ENCODE measurements at places on chromosomes 11 and 22. TPM values are rescaled to one million over a fixed set of nuclear protein-coding genes. Genes with fewer than 3 reads are reported as not detected.

DNA sequence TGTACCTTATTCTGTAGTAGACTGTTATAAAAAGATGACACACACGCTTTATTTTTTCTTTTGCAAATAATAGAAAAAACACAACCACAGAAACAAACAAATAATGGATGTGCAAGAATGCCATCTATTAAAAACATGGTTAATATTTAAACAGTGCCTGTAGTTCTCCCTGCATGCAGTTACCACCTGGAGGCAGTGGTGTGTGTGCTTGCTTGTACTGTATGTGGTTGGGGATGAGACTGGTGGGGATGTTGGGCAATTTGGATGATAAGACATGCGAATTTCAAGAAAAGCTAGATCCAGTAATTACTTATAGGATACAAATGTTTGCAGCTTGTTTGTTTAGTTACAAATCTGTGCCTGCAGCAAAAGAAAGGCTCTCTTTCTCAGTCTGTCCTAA is 3.6 kb downstream of the C11orf87 start:
- DNase-seq, result no peak

The CERK gene
- total RNA-seq, result 23.6 TPM

The MFNG gene
- total RNA-seq, result 0.27 TPM

DNA sequence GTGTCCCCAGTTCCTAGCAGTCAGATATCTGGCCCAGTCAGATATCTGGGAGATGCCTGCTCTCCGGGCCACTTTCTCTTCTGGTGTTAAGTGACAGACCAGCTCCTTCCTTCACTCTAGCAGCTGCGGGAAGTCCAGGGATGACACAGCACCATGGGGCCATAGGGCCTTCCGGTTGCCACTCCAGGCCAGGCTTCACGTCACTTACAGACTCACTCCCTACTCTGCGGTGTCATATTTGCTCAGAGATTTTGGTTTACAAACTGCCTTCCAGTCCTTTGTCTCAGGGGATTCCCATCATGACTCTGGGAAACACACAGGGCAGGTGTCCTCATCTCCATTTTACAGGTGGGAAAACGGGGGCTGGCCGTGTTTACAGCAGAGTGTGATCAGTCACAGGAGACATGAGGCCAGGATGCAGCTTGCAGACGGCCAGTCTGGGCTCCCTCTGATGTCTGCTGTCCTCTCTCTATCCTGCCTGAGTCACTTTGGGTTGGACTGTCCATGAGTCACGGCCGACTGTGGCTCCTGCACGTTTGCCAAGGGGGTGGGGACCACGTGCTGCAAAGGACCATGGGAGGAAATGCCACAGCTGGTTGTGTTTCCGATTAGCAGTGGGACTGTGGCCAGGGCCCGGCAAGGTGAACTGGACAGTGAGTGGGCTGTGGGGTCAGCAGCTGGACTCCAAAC is 8.2 kb upstream of the TBC1D22A start:
- peak; percentile 96 for DNase-seq

DNA sequence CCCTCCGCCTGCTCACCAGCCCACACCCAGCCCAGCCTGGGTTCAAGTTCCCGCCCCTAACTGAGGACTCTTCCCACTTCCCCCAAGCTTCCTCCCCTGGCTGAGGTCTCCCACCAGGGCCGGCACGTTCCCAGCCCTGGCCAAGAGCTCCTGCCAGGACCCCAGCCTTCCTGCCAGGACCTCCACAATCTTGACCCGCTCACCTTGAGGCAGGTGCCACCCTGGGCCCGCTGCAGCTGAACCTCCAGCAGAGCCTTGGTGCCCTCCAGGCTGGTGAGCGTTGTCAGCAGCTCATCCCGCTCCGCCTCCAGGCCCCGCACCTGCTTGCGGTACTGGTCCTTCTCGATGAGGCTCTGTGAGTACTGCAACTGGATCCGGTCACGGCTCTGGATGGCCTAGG is 13.2 kb downstream of the CARD10 start:
- DNase-seq, result no peak

GRCh38 chr11:134261626-134262488 is 8.5 kb downstream of the ACAD8 start:
- DNase-seq, result no peak

DNA sequence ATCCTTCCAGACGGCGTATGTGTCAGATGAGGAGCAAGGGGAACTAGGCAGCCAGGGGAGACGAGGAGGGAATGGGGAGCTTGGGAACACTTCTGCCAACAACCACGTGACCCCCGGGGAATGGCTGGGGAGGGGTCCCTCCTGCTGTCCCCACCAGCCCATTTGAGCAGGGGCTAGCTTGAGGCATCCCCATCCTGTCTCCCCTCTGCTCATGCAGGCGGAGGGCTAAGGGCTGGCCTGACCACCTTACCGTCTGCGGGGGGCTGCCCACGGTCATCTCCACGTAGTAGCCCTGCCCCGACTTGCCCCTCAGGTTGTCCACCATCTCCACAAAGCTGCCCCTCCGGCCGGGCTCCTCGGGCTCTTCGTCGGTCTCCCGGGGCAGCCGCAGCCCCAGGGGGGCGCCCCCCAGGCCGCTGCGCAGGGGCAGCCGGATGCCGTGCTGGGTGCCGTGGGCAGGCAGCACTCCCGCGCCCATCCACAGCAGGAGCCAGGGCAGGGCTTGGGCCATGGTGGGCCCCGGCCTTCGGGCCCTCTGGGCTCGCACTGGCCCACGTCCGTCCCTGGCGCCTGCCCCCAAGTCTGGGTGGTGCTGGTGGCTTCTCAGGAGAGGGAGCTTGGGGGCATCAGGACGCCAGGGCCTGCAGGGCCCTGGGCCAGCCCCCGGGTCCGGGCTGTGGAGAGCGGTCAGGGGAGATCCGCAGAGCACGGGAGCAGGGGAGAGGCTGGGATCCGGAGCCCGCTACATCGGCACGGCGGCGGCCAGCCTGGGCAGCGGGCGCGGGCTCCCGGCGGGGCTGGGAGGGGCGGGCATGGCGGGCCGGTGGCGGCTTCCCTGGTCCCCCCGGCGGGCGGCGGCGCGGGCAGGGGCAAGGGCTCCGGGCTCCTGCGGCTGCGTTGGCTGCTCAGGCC is 515 bp downstream of the BACE1 start:
- peak; percentile 18 for DNase-seq

GRCh38 chr22:31490496-31490925 is 869 bp upstream of the EIF4ENIF1 start:
- DNase-seq, result peak; percentile 52

- no peak for DNase-seq
Measured at GRCh38 chr11:130454491-130455252, 6.2 kb downstream of the ADAMTS15 start.

DNA sequence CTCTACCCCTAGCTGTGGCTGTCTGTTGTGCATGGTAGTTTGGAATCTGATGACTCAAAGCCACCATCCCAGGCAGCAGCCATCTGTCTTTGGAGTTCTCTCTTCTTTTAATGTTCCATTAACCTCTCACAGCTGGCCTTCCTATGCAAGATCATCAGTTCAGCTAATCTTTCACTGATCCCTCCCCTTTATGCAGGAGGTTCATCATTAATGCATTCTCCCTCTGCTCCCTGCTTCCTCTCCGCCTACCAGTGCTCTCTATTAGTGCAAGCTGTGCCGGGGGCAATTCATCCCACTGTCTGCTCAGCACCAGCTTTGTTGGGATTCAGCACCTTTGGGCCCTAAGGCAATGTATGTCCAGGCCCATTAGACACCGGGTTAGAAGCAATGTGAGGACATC is 413.0 kb upstream of the LRRC4C start:
- DNase-seq, result no peak

DNA sequence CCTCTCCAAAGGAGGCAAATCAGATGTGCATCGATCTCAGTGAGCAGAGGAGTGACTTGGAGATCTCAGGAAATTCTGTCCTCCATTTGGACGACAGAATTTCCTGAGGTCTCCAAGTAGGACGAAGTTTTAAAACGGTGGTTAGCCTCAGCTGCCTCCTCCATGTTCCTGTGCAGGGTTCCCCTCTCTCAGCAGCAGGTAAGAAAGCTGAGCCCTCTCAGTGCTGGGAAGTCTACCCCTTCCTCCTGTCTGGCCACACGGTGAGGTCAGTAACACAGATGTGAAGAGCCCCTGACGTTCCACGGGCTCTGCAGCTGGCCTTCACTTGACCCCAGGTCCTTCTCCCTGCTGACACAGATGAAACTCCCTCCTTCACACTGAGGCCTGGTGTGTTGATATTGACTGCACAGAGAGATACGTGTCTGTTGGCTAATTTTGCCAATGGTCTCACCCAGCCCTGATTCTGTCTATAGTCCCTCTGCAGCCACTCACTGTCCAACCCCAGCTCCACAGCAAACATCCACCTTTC is 607.4 kb upstream of the B3GAT1 start:
- no peak for DNase-seq

DNA sequence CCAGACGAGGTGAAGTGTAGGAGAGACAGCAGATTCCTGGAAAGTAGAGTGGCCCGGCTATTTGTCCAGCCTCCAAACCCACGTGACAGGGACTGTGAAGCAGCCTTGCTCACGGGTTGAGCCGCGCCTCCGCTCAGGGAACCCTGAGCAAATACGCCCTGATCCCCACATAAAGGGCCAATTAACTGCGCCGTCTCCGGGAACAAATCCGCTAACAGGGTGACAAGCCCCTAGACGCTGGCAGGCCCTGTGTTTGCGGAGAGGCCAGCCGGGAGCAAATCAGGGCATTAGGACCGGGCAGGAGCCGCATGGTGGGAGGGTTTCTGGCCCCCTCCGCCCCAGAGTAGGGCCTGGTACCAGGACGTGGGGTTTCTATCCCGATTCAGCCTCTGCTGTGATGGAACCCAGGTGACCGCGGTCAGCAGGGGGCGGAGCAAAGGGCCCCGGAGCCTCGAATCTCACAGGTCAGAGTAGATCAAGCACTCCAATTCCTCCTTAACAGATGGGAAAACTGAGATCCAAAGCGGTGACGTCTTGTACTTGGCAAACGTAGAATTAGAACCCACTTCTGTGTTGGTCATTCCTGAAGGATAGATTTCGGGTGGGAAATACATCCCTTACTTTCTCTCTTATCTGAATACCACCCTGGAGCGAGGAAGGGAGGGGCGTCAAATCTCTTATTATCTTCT is 2.0 kb upstream of the ROBO3 start:
- DNase-seq, result no peak

DNA sequence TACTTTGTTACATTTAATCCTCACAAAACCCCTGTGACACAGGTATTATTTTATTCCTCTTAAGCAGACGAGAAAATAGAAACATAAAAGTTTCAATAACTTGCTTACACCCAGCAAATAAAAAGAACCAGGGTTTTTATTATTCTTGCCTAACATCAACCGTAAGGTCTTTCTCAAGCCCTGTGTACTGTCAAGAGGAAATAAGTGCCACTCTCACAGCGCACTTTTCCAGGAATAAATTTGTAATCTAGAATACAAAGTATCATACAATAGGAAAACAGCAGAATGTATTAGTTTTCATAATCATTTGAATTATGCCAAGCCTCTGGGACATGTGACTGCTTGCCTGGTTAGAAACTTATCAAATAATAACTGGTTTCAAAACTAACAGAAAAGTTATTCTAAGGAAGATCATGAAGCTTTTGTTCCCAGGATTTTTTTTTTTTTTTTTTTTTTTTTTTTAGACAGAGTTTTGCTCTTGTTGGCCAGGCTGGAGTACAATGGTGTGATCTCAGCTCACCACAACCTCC is 7.4 kb downstream of the CCDC34 start:
- DNase-seq, result no peak

The MS4A4E gene
- not detected for total RNA-seq

DNA sequence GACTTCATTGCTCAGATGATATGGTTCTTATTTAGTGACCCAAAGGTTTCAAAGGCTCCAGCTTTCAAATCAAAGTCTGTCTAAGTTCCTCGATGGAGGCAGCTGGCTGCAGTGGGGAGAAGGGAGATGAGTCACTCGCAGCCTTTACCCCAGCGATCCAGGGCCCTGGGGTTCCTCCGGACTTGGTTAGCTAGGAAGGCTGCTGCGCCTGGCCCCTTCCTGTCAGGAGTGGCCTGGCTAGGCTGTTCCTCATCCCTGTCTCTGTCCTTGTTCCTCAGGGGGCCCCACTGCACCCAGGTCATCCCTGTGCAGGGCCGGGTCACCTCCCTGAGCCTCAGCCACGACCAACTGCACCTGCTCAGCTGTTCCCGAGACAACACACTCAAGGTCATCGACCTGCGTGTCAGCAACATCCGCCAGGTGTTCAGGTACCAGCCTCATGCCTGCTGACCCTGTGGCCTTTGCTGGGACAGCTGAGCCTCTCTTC is 13.9 kb downstream of the ATG16L2 start:
- no peak for DNase-seq

DNA sequence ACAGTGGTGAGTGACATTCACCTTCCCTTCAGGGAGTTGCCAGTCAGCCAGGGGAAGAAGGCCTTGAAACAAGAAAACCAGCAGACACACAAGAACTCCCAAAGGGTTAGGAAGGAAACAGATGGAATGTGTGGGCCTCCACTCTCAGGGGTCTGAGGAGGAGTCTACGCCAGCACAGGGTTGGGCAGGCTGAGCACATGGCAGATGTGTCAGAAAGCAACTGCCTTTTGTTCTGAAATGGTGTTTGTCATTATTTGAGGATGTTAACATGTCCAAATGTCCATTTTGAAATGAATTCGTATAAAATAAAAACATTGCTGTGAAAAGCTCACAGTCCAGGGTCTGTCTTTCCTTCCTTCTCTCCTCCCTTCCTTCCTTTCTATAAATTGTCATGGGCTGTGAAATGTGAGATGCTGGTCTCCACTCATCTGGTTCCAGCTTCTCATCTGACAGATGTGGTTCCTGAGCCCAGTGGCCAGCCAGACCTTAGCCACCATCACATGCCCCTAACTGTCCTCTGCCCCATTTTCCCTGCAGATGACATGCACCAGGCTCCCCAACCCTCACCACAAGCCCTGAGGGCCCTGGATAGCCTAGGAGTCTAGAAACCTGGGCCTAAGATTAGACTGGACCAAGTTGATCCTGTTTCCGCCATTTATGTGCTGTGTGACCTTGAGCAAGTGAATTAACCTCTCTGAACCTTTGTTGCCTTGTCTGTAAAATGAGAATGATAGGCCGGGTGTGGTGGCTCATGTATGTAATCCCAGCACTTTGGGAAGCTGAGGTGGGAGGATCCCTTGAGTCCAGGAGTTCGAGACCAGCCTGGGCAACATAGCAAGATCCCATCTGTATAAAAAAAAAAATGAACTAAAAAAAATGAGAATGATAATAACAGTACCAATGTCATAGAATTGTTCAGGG is 56.2 kb upstream of the CRYBB3 start:
- DNase-seq, result no peak

GRCh38 chr22:50034126-50035081 is 21.8 kb upstream of the IL17REL start:
- DNase-seq, result peak; percentile 22

DNA sequence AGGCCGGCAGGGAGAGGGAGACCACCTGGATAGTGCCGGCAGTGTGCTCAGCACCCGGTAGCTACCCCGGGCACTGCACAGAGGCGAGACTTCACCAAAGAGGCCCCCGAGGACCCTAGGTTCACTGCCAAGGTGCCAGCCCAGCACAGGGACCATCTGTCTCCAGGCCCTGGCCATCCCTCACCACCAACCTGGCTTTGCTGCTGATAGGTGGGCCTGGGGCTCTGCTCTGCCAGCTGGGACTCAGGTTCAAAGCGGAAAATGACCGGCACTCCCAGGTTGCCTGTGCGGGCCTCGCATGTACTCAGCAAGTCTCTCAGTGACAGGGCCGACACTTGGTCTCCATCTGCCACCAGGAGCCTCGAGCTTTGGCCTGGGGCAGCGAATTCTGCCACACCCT is 812.2 kb downstream of the BRD1 start:
- no peak for DNase-seq
